Fibroblast of skin of right quadriceps (primary cell): ENCODE measurements at places on chromosomes 3 and 15.

DNA sequence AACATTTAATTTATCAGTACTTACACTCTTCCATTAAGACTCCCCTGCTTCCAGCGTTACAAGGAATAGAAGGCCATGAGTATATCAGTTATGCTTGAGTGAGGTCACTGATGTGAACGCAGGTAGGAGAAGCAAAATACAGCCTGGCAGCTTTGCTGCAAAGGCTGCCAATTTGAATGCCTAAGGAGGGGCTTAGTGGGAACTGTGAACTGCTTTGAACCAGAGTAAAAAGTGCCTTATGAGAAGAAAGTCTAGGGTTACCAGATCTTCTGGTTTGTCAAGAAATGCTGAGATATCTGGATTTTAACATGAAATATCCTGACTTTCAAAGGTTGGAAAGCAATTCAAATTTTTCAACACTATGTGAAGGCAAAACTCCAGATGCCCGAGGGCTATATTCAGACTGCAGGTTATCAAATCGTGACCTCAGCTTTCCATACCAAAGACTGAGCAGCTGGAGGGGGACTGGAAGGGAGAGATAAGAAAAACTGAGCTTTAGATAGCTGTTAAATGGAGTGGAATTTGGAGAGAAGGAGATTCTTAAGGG, 446.3 kb upstream of the NECTIN3 start:
- no peak for DNase-seq

DNA sequence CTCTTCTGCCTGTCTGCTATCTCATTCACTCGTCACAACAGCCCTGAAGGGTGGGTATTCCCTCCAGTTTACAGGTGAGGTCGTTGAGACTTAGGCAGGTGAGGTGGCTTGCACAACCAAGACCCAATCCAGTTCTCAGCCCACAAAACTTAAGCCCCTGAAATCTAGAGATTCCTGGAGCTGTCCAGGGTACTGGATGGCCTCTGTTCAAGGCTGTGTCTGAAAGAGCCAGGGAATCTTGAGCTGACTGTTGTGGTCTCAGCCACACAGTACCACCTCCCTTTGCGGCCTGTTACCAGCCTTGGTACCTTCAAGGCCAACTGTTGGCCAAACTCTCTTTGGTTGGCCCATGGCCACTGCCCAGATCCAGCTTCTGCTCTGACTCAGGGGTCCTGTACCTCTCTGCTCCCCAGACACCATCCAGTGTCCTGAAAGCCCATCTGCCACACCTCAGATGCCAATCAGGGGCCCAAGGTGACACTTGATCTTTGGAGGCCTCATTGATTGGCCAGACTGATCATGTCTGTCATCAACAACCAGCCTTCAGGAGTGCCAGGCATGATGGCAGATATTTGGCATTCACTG, 10.9 kb upstream of the FAM107A start:
- DNase-seq = peak; percentile 38

DNA sequence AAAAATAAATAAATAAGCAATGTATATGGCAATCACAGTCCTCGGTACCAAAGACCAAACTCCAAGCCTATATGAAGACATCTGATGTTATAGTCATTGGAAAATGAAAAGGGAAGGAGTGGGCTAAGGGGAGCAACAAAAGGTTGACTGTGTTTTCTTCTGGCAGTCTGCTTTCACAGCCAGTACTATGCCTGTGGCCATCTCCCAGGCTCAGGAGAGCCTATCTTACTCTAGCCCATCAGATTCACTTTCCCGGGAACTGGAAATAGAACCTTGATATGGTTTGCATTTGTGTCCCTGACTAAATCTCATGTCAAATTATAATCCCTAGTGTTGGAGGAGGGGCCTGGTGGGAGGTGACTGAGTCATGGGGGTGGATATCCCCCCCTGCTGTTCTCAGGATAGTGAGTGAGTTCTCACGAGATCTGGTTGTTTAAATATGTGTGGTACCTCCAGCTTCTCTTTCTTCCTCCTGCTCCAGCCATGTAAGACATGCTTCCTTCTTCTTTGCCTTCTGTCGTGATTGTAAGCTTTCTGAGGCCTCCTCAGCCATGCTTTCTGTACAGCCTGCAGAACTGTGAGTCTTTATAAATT, 105.3 kb downstream of the PLCH1 start:
- DNase-seq = no peak

- DNase-seq = no peak
These were observed 46.8 kb upstream of the LPP start for GRCh38 chr3:188106887-188107830.

DNA sequence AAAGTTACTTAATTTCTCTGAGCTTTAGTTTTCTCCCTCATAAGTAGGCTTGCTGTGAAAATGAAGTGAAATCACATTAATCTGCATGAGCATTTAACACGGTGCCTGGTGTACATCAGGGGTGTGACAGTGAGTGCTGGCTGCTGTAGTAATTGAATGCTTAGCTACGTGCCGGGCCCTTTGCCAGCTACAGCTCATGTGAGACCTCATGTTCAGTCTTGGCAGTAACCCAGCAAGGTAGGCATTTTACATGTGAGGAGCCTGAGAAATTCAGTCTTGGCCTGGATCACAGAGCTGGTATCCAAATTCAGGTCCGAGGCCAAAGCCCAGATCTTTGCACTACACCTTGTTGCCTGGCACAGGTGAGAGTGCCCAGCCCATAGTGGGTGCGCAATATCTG, 9.1 kb downstream of the GHRL start:
- DNase-seq = no peak

GRCh38 chr3:160921020-160921635, 165.1 kb downstream of the PPM1L start:
- DNase-seq = peak; percentile 42

DNA sequence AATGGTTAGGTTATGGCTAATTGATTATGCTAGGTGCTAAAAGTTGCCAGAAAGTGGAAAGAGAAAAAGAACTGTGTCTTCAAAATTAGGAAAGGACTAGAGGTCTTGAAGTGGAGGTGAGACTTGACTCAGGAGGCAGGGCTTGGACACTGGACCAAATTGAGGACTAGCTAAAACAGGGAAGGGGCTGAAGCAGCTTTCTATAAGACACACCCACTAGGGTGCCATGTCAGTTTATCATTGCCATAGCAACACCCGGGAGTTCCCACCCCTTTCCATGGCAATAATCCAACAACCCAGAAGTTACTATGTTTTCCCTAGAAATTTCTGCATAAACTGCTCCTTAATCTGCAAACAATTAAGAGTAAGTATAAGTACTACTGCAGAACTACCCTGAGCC, 42.9 kb upstream of the MITF start:
- DNase-seq = no peak
